ENCODE measurements at places on chromosomes 2 and 18.

DNA sequence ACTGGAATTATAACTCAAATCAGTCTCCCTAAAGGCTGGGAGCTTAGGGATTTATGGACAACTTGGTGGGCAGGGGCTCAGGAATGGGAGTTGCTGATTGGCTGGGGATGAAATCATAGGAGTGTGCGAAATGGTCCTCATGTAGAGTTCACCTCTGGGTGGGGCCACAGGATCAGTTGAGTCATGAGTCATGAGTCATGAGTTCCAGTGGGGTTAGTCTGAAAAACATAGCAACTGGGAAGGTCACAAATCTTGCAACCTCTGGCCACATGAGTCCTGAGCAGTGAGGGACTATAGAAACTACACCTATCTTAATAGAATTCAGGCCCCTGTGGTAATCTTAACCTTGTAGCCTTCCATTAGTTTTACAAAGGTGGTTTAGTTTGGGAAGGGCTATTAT is 383.3 kb downstream of the RBM43 start:
- no peak for DNase-seq

- DNase-seq = no peak
Measured at GRCh38 chr2:33316328-33316727, 160.1 kb upstream of the RASGRP3 start.

- no peak for DNase-seq
Measured at GRCh38 chr2:68741238-68741637, 6.6 kb downstream of the ARHGAP25 start.

DNA sequence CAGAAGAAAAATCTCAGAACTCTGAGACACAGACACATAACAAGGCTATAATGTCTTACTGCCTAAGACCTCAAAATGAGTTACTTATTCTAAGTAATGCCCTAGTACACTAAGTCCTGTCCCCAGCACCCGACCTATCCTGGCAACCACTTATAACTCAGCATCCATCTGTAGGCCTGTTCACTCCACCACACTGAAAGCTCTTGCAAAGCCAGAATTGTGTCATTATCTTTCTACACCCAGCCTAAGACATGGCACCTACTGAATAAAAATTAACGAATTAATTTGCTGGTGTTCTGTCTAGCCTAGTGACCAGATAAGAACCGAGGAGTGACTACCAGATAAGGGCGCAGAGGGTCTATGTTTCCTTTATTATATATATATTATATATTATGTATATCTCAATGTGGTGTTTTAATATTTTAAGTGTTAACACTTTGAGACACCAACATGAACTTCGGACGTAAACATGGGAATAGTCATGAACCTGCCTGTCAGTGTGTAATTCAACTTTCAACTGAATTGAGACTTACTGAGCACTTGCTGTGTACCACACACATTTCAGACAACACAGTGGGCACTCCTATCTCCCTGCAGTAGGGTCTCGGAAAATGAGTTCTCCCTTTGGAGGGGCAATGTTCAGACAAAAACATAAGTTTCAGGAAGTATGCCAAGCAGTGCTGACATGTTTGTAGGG is 27.7 kb downstream of the TMEM131 start:
- DNase-seq = no peak

- DNase-seq = no peak
Measured at GRCh38 chr2:129400826-129401225, 578.6 kb upstream of the RAB6C start.

DNA sequence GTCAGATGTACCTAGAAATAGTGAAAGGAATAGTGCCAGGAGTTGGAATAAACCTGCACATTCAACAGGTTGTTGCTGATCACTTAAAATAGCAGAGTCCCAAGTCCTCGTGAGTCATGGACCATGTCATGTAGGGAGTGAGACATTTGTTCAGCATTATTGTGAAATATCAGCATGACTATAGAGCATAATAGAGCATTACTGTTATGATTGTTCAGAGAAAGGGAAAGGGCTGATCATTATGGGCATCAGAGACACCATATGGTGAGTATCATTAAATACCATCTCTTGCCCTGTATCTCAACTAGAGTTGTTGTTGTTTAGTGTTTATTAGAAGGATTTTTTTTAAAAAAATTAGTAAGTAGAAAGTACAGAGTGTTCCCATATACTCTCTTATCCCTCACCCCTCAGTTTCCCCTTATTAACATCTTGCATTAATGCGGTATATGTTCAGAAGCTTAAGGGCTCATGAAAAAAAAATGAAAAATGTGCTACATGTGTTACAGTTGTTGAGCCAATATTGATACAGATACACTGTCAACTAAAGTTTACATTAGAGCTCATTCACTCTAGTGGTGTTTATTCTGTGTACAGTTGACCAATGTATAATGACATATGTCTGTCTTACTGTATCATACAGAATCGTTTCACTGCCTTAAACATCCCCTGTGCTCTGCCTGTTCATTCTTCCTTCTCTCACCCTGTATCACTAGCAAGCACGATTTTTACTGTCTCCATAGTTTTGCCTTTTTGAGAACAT is 5.7 kb downstream of the ELAC1 start:
- DNase-seq = no peak

DNA sequence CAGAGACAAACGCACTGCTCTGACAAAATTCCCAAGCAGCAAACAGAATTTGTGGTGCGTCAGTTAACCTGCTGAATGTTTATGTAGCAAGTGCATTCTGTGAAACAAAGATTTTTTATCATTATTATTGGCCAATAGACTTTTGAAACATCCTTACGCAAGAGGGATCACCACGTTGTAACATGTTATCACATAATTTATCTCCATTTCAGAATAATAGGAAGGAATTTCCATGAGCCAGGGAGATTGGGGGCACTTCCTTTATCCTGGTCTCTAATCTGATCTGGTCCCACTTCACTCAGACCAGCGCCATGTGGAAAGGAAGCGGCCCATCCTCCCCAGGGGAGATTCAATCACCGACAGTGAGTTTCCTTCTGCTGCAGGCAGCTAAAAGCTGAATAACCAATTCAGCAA is 166.1 kb downstream of the PID1 start:
- DNase-seq = no peak

DNA sequence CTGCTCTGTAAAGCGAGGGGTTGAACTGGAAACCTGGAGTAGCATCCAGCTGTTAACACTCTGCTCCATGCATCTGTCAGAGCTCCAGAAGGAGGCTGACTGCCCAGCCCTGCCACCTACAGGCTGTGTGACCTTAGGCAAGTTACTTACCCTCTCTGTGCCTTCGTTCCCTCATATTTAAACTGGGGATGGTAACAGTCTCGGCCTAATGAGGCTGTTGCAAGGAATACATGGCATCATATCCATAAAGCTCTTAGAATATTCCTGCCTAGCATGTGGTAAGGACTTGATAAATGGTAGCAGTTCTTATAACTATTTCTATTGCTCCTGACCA is 80.6 kb downstream of the LRRFIP1 start:
- no peak for DNase-seq

GRCh38 chr18:12068950-12069320 is 24.7 kb upstream of the ANKRD62 start:
- DNase-seq = no peak

DNA sequence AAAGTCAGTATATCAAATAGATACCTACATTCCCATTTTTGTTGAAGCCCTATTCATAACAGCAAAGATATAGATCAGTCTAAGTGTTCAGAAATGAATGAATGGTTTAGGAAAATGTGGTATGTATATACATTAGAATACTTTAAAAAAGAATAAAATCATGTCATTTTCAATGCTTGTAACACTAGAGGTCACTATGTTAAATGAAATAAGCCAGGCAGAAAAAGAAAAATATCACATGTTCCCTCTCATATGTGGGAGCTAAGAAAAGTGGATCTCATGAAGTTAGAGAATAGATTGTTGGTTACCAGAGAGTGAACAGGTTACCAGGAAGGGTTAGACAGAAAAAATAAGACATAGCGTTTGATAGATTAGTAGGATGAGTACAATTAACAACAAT is 1111.0 kb upstream of the SLC39A10 start:
- no peak for DNase-seq

GRCh38 chr2:64634345-64635267 is 19.1 kb downstream of the SERTAD2 start:
- no peak for DNase-seq

GRCh38 chr2:121485039-121485438 is 45.6 kb upstream of the RNU4ATAC start:
- DNase-seq = no peak

DNA sequence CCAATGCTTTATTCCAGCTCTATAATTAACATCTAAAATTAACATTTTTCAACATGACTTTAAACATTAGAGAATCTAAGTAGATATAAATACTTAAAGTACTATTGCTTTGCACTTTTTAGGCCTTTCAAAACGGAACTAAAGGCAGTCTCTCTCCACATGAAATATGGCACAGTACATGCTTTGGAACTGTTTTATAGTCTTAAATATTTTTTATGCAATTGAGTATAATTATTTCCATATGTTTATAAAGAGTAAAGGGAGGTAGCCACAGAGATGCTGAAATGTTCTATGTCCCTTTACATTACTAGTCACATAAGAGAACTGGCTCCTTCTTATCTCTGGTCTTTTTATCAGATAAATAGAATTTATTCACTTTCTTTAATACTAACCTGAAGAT is 674.0 kb downstream of the PLCL1 start:
- no peak for DNase-seq

DNA sequence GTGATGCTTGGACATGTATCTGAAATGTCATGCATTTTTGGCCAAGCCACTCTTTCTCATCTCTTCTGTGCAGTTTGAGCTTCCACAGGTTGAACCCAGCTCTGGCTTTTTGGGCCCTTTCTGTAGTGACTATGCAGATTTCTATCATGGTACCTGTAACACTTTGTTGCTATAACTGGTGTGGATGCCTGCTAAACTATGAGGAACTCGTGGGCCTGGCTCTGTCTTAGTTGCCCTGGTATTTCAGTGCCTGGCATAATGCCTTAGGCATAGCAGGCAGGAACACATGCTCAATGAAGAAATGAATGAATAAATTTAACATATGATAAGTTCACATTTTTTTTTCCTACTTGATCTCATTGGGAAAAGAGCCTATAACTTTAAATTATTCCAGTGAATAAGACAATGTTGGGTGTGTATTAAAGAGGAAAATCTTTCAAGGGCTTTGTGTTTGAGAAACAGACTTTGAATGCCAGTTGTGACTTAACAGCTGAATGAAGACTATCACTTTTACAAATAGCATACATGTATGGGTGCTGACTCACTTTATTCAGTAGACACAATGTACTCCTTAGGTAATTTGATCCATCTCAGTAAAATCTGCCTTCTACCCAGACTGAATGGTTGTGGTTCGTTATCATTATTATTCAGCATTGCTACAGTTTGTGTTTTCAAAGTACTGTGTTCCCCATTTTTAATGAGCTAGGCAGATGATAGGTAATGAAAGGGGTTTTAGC is 86.4 kb upstream of the MAP4K3 start:
- no peak for DNase-seq

DNA sequence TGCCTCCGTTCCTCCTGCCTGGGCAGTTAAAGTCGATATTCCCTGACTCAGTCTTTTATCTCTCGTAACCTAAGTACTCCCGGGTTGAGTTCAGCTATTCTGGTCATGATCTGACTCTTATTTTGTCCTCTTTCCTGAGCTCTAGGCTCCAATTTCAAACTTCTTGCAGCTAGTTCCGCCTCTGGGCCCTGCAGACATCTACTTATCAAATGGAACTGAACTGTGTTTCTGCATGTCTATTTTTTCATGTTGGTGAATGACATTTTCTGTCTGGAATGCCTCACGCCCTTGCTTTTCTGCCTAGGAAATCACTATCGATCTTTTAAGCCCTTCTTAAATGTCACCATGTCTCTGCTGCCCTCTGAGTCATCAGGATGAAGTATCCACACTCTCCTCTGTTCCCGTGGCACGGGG is 101.5 kb downstream of the VAPA start:
- DNase-seq = no peak

DNA sequence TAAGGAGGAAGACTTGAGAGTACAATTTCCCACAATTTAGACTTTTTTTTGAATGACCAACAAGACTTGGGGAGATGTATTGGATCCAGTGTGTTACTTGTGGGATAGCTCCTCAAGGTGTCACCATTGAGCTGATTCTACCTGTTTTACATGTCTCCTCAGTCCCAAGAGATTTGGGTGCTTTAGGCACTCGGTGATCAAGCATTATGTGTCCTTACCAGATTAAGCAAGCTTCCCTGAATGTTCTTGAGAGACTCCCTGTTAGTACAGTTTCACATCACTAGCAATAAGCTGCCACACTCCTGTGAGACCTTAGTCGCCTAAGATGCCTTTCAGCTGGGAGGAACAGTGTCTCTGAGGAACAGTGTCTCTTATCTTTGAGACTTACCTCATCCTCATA is 384.3 kb upstream of the SYT4 start:
- no peak for DNase-seq

DNA sequence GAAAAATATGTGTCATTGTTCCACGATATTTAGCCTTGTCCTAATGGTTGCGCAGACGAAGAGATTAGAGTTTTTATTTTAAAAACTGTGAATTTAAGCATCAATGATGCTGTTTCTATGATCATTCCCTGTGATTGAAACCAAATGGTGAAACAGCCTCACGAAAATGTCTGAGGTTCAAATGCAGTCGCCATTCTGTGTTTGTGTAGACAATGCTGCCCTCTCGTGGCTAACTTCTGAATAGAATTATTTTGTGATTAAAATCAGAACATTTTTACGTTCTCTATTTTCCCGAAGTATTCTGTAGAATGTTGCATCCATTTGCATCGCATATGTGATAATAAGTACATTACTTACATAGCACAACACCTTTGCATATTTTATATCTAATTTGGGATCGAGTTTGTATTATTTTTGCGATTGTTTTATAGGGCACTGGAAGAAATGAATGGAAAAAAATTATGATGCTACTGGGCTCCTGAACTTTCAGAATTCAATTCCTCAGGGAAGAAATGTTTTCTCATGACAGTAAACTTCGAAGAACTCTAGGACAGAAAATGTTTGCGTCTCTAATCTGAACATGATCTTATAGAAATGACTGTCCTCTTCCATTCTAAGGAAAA is 54.8 kb upstream of the CREB1 start:
- no peak for DNase-seq

- no peak for DNase-seq
Measured at GRCh38 chr2:196957881-196958525, 31.5 kb upstream of the PGAP1 start.

DNA sequence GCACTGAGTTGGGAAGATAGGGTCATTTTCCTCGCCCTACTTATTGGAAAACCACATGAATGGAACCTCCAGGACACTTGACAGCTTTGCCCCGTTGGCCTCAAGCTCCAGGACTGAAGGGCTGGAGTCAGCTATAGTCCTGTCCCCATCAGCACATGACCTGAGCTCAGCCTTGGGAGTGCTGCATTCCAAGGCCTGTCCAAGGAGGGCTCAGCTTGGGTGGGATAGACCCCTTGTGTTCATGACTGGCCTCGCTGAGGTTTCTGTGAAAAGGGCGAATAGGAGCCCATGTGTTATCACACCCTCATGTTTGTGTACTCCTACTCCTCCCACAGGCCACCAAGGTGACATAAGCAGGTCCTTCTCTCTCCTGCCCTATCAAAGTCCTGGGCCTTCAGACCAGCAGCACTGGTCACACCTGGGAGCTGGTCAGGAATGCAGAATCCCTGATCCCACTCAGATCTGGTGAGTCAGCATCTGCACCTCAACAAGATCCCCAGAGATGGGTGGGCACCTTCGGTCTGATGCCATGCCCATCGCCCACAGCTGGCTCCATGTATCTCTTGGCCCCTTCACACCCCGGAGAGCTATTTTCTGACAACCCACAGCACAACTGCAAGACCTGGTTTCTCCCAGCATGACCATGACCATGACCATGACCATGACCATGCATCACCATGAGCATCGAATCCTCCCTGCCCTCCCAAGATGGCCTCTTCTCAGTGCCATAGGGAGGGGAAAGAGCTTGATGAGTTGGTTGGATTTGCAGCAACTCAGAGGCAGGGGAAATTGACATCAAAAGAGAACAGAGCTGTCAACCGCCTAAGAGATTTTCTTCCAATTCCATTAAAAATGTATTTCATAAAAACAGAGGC is 83.0 kb upstream of the RAB6C start:
- no peak for DNase-seq

Measured in Right ventricle myocardium superior (tissue), 1 donor.